T-helper 17 cell (primary cell): ENCODE measurements at places on chromosomes 13 and 19. TPM values are rescaled to one million over a fixed set of nuclear protein-coding genes. Genes with fewer than 3 reads are reported as not detected.

ICAM1 gene
- total RNA-seq: 18.7 TPM

CHAMP1 gene
- total RNA-seq: 12.1 TPM

GPR4 gene
- not detected for total RNA-seq

PDE4C gene
- total RNA-seq: 0.31 TPM

SLC17A7 gene
- total RNA-seq: not detected

ZNF573 gene
- total RNA-seq: 9.9 TPM

ZFR2 gene
- total RNA-seq: 1.2 TPM

CTXN1 gene
- not detected for total RNA-seq

- no peaks in the 10 kb centered on the region for H3K27me3 ChIP-seq
- no peak for DNase-seq
- H3K4me3 ChIP-seq: no peak overlapping the region
- H3K36me3 ChIP-seq: no peaks in the 10 kb centered on the region
Measured at GRCh38 chr19:43124360-43124759, 41.9 kb upstream of the PSG2 start.

- no peaks in the 10 kb centered on the region for H3K4me1 ChIP-seq
- H3K36me3 ChIP-seq: no peaks in the 10 kb centered on the region
- DNase-seq: no peak
- no peaks in the 10 kb centered on the region for H3K27me3 ChIP-seq
- no peak overlapping the region for H3K4me3 ChIP-seq
Measured at GRCh38 chr13:79870766-79871165, 389.8 kb downstream of the NDFIP2 start.

- DNase-seq: no peak
- H3K27ac ChIP-seq: peak overlapping the region; percentile 95
- peak overlapping the region; percentile 97 for H3K4me3 ChIP-seq
- H3K36me3 ChIP-seq: no peaks in the 10 kb centered on the region
Measured at GRCh38 chr13:24511816-24512196, 772 bp downstream of the PARP4 start.

DNA sequence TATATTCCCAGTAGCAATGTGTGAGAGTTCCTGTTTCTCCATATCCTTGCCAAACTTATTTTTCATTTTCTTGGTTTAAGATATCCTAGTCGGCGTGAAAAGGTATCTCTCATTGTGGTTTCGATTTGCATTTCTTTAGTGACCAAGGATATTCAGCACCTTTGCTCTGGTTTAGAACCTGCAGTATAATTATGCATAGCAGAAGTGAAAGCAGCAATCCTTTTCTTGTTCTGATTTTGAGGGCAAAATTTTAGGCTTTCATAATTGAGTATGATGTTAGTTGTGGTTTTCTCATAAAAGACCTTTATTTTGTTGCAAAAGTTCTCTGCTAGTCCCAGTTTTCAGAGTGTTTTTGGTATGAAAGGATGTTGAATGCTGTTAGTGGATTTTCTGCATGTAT, 491.0 kb downstream of the FGF9 start:
- no peak for DNase-seq
- no peaks in the 10 kb centered on the region for H3K36me3 ChIP-seq
- peak overlapping the region; percentile 88 for H3K4me3 ChIP-seq
- H3K27me3 ChIP-seq: no peaks in the 10 kb centered on the region
- peak overlapping the region; percentile 90 for H3K27ac ChIP-seq
- peaks cover 34% of the 10 kb centered on the region for H3K4me1 ChIP-seq

- H3K4me1 ChIP-seq: peaks cover 5% of the 10 kb centered on the region
- peaks cover 2% of the 10 kb centered on the region for H3K36me3 ChIP-seq
- no peaks in the 10 kb centered on the region for H3K27me3 ChIP-seq
- H3K4me3 ChIP-seq: no peak overlapping the region
- no peak overlapping the region for H3K27ac ChIP-seq
- DNase-seq: no peak
Measured at GRCh38 chr19:55691561-55692481, 16.8 kb downstream of the EPN1 start.

DNA sequence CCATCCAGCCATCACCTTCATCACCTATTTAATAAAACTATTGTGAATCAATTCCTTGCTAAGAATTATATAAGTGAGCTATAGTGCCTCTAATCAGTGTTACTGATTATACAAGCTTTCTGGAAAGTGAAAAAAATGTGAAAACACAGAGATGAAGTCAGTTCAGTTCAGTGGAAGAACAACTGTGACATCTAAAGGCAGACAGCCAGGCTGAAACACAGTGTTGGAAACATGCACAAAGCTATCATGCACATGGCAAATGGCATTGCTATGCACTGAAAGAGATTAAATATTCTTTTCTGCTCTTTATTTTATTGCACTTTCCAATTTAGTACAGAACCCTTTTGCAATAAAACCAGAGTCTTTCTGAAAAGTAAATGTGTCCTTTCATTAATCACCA, 294.0 kb downstream of the RBM26 start:
- no peaks in the 10 kb centered on the region for H3K4me1 ChIP-seq
- H3K27ac ChIP-seq: no peak overlapping the region
- H3K36me3 ChIP-seq: no peaks in the 10 kb centered on the region
- no peaks in the 10 kb centered on the region for H3K27me3 ChIP-seq
- H3K4me3 ChIP-seq: no peak overlapping the region
- DNase-seq: no peak

GRCh38 chr13:39596685-39597084, 6.3 kb downstream of the LHFPL6 start:
- DNase-seq: no peak
- H3K36me3 ChIP-seq: peaks cover 6% of the 10 kb centered on the region
- no peak overlapping the region for H3K4me3 ChIP-seq
- peaks cover 17% of the 10 kb centered on the region for H3K27me3 ChIP-seq

- peaks cover 4% of the 10 kb centered on the region for H3K4me1 ChIP-seq
- peak overlapping the region; percentile 29 for H3K27ac ChIP-seq
- no peaks in the 10 kb centered on the region for H3K27me3 ChIP-seq
Measured at GRCh38 chr13:32150794-32151193, 119.2 kb downstream of the FRY start.

GRCh38 chr13:22839603-22840530, 340.9 kb upstream of the SGCG start:
- H3K27ac ChIP-seq: no peak overlapping the region
- H3K4me1 ChIP-seq: no peaks in the 10 kb centered on the region

GRCh38 chr19:1918975-1919374, 13.8 kb downstream of the ADAT3 start:
- H3K27me3 ChIP-seq: no peaks in the 10 kb centered on the region
- no peaks in the 10 kb centered on the region for H3K36me3 ChIP-seq
- DNase-seq: no peak
- peaks cover 4% of the 10 kb centered on the region for H3K4me1 ChIP-seq

DNA sequence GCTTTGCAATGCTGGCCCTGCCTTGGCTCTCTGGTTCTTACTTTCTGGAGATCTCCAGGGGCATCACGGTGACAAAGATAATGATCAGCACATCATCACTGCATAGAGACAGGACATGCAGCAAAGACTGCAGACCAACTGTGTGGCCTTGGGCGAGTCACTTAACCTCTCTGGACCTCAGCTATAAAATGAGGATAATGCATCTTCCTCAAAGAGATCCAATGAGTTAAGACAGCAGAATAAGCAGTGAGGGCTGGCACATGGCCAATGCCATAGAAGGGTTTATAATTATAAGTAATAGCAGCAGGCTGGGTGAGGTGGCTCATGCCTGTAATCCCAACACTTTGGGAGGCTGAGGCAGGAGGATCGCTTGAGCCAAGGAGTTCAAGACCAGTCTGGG, 2.4 kb downstream of the MAG start:
- H3K27me3 ChIP-seq: peaks cover 6% of the 10 kb centered on the region
- DNase-seq: no peak
- H3K27ac ChIP-seq: no peak overlapping the region
- H3K36me3 ChIP-seq: no peaks in the 10 kb centered on the region

DNA sequence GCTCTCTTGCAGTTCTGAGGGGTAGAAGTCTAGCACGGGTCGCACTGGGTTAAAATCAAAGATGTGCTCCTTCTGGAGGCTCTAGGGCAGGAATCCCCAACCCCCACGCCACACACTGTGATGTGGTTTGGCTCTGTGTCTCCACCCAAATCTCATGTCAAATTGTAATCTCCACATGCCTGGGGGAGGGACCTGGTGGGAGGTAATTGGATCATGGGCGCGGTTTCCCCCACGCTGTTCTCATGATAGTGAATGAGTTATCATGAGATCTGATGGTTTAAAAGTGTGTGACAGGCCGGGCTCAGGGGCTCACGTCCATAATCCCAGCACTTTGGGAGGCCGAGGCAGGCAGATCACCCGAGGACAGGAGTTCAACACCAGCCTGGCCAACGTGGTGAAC, 26.6 kb upstream of the CALM3 start:
- H3K4me1 ChIP-seq: peaks cover 19% of the 10 kb centered on the region
- no peak for DNase-seq
- no peaks in the 10 kb centered on the region for H3K27me3 ChIP-seq

DNA sequence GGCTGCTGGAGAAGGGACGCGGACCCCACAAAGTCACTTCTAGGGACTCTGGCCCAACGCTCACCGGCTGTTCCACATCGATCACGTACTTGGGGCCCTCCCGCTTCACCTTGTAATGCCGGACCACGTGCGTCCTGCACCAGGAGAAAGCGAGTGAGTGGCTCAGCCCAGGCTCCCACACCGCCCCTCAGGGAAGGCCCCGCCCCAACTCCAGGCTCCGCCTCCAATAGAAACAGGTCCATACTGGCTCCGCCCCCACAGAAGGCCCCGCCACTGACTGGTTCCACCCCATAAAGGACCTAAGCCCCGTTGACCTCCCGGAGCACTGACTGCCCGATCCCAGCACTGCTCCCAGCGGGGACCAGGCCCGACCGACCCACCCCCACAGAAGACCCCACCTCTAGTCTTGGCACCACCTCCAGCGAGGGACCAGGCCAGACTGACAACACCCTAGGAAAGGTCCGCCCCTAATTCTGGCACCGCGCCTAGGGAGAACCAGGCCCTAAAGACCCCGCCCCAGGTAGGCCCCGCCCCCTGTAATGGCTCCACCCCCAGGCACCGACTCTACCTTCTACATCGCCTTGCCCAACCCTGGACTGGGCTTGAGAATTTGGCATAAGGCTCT, 11.3 kb downstream of the STAP2 start:
- peaks cover 17% of the 10 kb centered on the region for H3K4me1 ChIP-seq
- H3K27me3 ChIP-seq: no peaks in the 10 kb centered on the region
- peak overlapping the region; percentile 72 for H3K27ac ChIP-seq
- H3K4me3 ChIP-seq: peak overlapping the region; percentile 89

- no peak overlapping the region for H3K4me3 ChIP-seq
- no peaks in the 10 kb centered on the region for H3K27me3 ChIP-seq
- H3K27ac ChIP-seq: peak overlapping the region; percentile 12
- no peaks in the 10 kb centered on the region for H3K4me1 ChIP-seq
Measured at GRCh38 chr13:31767175-31767900, 28.0 kb downstream of the RXFP2 start.

- no peaks in the 10 kb centered on the region for H3K36me3 ChIP-seq
- peaks cover 18% of the 10 kb centered on the region for H3K4me1 ChIP-seq
- H3K4me3 ChIP-seq: peak overlapping the region; percentile 33
Measured at GRCh38 chr19:46821512-46822409, 28.9 kb downstream of the AP2S1 start.

DNA sequence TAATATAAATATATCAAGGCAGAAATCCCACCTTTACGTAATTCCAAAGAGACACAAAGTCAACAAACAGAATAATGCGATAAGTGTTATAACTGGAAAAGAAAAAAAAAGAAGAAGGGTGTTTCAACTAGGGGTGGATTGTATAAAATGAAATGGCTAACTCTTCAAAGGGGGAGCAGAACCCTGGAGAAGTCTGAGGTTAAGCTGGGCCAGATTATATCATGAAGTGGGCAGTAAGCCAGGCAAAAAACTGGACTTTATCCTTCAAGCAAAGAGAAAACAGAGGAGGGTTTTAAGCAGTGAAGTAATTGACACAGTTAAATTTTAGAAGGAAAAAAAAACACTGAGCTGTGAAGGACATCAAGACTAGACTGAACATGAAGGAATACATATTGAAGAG, 41.9 kb downstream of the TBC1D4 start:
- no peak for DNase-seq
- H3K27me3 ChIP-seq: peaks cover 39% of the 10 kb centered on the region
- no peak overlapping the region for H3K27ac ChIP-seq
- H3K4me3 ChIP-seq: no peak overlapping the region
- no peaks in the 10 kb centered on the region for H3K36me3 ChIP-seq

- H3K27ac ChIP-seq: no peak overlapping the region
- no peak overlapping the region for H3K4me3 ChIP-seq
- DNase-seq: no peak
- H3K27me3 ChIP-seq: no peaks in the 10 kb centered on the region
- peaks cover 7% of the 10 kb centered on the region for H3K4me1 ChIP-seq
Measured at GRCh38 chr19:13920940-13921747, 15.1 kb downstream of the CC2D1A start.

DNA sequence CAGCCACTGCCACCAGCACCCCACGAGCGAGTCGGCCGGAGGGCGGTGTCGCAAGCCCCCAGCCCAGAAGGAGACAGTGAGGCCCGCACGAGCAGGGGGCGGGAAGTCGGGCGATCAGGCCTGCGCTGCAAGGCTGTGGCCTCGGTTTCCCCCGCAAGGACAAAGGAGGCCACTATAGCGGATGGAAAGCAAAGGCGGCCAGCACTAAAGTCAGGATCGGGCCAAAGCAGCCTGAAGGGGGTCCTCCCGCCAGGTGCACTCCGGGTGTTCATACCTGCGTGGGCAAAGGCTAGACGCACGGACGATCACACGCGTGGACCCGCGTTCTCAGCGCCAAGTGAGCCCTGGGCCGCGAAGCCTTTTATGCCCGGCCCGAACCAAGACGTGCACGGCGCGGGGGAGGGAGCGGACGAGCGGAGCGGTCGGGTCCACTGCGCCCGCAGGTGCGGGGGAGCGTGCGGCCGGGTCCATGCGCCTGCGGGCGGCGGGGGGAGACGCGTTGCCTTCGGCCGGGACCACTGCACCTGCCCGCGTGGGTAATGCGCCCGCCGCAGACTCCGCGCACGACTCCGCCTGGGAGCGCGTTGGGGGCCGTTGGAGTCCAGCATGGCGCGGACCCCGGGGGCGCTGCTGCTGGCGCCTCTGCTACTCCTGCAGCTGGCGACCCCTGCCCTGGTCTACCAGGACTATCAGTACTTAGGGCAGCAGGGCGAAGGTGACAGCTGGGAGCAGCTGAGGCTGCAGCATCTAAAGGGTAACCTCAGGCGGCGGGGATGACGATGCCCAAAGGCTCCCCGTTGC, at the start of the genes PRDX2 and THSD8:
Gene PRDX2, minus strand, starts transcription at position 335 of the 801 bp plus-strand sequence. CDS start 539 bp downstream, outside the sequence.
Gene THSD8, plus strand, starts transcription at position 604 of the 801 bp plus-strand sequence. Its CDS starts 3 bp downstream, at position 607.
- no peaks in the 10 kb centered on the region for H3K27me3 ChIP-seq
- H3K4me3 ChIP-seq: peak within 1 kb of the TSS; percentile 90
- peaks cover 2% of the 10 kb centered on the region for H3K36me3 ChIP-seq
- H3K27ac ChIP-seq: peak within 1 kb of the TSS; percentile 74

DNA sequence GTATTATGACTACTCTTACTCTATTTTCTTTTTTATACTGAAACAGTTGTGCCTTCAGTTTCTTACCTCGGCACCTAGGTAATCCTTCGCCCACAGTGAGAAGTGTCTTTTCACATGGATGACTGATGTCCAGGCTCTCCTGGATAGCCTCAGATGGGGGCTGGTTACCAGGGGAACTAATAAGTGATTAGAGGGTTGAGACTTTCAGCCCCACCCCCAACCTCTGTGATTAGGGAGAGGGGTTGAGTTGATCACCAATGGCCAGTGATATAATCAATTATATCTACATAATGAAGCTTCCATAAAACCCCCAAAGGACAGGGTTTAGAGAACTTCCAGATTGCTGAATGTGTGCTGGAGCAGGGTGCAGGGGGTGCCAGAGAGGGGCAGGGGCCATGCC, 43.0 kb upstream of the GPR183 start:
- no peak for DNase-seq
- H3K27me3 ChIP-seq: no peaks in the 10 kb centered on the region
- peaks cover 80% of the 10 kb centered on the region for H3K4me1 ChIP-seq
- H3K27ac ChIP-seq: peak overlapping the region; percentile 100
- peaks cover 19% of the 10 kb centered on the region for H3K36me3 ChIP-seq

GRCh38 chr13:110006304-110006703, 219.9 kb upstream of the IRS2 start:
- H3K4me3 ChIP-seq: no peak overlapping the region
- peaks cover 2% of the 10 kb centered on the region for H3K36me3 ChIP-seq
- no peak for DNase-seq
- H3K27me3 ChIP-seq: peaks cover 27% of the 10 kb centered on the region
- H3K4me1 ChIP-seq: no peaks in the 10 kb centered on the region
